Activated CD8-positive, alpha-beta T cell treated with anti-CD3 and anti-CD28 coated beads for 36 hours (primary cell): ENCODE measurements at places on chromosomes 12 and 14.

DNA sequence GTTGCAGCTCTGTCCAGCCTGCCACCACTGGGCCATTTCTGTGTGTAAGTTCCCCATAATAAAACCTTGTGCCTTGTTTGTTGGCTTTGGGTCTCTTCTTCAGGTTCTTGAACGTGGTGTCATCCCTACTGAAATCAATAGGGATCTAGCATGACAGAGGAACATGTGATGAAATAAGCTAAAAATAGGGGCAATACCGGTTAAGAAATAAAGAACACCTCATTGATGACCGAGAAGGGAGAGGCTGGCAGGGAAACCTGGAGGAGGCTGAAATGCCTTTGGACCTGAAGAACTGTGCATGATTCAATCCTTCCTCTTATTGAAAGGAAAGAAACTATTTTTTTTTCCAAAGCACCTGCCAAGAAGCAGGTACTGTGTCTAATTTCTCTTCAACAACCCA, 172.3 kb downstream of the PPM1H start:
- DNase-seq, result no peak

- no peak for DNase-seq
Measured at GRCh38 chr14:61719344-61720293, 24.3 kb downstream of the HIF1A start.

DNA sequence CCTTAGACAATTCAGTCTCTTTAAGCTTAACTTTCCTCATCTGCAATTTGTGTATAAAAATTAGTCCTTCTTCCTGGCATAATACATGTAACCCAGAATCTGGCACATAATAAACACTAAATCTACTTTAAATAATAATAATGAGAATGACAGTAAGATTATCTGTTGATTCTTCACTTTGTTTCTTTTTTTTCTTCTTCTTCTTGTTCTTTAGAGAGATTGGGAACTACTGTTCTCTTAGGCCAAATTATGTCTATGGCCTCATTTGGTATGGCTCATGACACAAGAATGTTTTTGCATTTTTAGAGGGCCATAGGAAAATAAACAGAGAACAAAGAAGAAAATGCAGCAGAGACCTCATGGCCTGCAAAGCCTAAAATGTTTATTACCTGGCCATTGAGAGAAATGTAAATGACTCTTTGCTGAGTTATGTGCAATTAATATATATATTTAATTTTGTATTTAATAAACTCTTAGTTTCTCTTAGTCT, 275.8 kb downstream of the SLC6A15 start:
- DNase-seq, result no peak

DNA sequence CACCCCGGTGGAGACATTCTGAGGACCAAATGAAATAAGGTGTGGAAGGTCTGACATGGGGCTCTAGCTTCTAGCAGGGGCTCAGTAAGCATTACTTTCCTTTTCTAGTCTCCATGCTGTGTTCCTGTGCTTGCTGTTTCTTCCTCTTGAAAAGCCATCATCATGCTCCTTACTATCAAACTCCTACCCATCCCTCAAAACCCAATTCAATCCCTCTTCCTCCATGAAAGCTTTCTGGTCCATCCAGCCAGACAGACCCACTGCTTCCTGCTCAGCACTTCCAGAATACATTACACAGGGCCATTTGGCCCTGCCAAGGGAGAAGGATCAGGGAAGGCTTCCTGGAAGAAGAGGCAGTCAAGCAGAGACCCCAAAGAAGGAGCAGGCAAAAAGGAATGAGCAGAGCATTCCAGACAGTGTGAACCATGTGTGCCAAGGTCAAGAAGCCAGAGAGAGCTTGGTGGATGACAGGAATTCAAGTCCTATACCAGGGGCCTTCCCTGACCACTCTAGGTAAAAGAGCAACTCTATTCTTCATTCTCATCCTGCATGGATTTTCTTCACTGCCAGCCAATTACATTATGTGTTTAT, 59.5 kb downstream of the NUAK1 start:
- DNase-seq, result no peak

DNA sequence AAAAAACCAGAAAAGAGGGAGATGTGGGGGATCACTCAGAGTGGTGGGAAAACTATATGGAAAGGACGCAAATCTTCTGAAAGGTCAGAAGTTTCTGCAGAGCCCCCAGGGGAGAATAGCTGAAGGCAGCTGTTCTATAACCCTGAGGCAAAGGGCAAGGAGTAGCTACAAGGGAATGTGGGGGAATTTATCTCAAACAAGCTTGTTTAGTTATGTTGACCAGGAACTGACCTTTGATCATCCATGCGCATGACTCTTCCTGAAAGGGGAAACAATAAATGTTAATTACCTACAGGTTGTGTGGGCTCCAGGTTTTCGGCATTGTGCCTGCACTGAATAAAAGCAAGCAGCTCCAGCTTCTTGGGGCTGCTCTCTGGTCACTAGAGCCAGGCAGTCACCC, 968.5 kb downstream of the AACS start:
- DNase-seq, result no peak

- no peak for DNase-seq
Measured at GRCh38 chr12:123854918-123855317, 92.8 kb downstream of the DNAH10 start.

GRCh38 chr12:22653075-22653474, 28.1 kb downstream of the ETNK1 start:
- no peak for DNase-seq

DNA sequence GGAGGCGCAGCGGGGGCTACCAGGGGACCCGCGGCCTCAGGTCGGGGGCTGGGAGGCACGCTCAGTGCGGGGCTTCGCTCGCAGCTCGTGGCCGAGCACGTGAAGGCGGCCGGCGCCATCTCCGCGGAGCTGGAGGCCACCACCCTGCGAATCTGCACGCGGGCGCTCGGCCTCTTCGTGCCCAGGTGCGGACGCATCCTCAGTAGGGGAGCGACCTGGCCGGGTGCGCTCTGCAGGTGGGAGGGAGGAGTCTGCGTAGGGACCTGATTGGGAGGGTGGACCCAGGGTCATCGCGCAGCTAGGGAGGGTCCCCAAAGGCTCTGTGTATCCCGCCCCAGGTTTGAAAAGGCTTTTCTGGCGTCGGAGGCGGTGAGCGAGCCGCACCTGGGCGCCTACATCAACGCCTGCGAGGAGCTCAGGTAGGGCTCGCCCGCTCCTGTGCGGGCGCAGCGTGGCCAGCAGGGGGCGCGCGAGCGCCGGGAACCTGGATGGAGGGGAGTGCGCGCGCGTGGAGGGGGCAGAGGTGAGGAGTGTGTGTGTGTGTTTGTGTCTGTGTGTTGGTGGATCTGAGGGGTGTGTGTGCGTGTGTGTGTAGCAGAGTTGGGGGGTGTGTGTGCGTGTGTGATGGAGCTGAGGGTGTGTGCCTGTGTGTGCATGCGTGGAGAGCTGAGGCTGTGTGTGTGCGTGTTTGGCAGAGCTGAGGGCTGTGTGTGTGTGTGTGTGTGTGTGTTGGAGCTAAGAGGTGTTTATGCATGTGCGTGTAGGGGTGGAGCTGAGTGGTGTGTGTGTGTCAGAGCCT, 10.3 kb downstream of the EXOC3L4 start:
- DNase-seq, result peak; percentile 74

DNA sequence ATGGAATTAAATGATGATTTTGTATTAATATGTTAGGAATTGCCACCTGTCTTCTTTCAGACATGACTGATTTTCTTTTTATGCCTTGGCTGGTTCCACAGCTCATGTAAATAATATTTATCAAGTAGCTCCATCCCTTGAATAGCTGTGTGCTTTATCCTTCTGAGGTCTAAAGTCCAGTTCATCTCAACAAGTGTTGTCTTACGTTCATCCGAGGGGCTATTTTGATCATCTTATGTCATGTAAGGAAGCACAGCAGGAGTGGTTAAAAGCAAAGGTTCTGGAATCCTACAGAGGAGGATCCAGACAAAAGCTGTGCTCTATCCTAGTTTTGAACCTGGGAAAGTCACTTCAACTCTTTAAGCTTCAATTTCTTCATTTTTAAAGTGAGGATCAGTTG, 123.7 kb upstream of the ATP2B1 start:
- no peak for DNase-seq

- peak; percentile 17 for DNase-seq
Measured at GRCh38 chr14:99524804-99525698, 43.8 kb downstream of the CCNK start.

DNA sequence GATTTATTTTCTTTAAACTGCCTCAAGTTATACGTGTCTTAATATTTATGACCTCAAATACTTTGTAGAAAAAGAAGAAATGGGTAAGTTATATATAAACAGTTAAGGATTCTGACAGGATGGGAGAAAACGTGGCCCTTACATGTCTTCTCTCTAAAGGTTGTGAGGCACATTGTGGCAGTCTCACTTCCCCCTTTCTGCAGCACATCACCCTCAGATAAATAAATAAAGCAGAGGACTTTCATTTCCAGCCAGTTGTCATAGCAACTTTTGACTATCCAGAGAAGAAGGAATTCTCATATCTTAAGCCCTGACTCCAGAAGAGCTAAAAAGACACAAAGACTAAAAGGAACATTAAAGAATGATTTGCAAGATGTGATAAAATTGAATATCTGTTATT, 28.8 kb upstream of the CEP83 start:
- DNase-seq, result no peak

DNA sequence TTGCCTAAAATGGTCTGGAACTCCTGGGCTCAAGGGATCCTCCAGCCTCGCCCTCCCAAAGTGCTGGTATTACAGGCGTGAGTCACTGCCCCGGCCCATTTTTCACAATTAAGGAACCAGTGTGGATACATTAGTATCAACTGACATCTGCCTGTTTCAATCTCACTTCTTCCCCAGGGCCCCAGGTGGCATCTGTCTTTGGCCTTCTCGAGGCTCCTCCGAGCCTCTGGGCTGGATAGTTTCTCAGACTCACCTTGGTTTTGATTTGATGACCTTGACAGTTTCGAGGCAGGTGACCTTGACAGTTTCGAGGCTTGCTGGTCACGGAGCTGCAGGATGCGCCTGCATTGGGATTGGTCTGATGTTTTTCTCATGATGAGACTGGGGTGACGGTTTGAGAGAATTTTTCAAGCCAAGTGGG, 41.0 kb upstream of the NCOR2 start:
- no peak for DNase-seq

GRCh38 chr14:29999013-29999539, 71.4 kb upstream of the PRKD1 start:
- DNase-seq, result no peak

- no peak for DNase-seq
Measured at GRCh38 chr12:113247123-113248050, 26.1 kb downstream of the TPCN1 start.

- no peak for DNase-seq
Measured at GRCh38 chr12:581321-581720, 81.9 kb downstream of the NINJ2 start.

- DNase-seq, result peak; percentile 25
Measured at GRCh38 chr12:26524862-26525465, 308.0 kb downstream of the ITPR2 start.

DNA sequence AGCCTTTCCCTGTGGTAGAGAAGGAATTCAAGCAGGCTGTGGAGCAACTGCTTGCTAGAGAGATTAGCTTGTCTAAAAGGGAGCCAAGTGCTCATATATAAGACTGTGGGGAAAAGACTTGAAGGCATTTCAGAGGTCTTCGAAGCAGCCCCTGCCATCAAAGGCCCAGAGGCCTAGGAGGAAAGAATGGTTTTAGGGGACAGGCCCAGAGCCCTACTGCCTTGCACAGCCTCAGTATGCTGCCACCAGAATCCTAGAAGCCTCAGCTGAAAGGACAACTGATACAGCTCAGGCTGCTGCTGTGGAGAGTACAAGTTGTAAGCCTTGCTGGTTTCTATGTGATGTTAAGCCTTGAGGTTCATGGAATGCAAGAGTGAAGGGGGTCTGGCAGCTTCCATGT, 109.9 kb downstream of the DERA start:
- no peak for DNase-seq

- DNase-seq, result no peak
Measured at GRCh38 chr14:22847661-22848341, 11.4 kb downstream of the MMP14 start.

DNA sequence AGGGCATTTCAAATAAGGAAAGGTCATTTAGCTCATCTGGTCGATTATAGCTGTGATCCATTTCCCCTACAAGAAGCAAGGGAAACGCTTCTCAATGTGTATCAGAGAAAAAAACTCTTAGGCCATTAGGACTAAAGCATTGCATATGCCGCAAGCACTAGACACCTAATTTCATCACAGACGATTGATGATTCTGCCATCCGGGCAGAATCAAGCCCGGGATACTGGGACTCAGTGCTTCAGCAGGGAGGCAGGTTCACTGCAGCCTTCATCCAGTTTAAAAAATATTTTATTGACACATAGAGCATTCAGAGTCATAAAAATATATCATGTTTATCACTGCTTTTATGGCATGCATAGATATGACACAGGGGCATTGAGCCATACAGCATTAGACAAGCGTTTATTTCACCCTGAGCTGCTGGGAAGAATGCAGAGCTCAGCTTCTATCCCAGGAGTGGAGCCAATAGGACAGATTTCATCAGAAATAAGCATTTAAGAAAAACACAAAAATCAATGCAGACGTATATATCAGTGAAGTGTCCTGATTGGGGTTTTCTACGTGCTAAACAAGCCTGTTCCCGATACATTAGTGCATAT, 806.9 kb downstream of the GALC start:
- DNase-seq, result no peak

DNA sequence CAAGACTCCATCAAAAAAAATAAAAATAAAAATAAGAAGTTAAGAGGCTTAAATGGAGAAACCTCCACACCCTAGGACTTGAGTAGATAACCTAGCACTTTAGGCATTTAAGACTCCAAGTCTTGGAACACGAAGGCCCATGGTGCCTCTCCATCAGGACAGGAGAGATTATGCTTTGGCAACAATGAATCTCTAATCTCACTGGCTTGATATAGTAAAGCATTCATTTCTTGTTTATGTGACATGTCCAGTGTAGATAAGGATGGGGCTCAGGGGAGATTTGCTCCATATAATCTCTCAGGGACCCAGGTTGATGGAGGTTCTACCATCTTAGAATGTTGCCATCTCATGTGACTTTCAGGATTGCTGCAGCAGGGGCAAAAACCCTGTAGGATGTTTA, 117.7 kb upstream of the FUT8 start:
- DNase-seq, result no peak

DNA sequence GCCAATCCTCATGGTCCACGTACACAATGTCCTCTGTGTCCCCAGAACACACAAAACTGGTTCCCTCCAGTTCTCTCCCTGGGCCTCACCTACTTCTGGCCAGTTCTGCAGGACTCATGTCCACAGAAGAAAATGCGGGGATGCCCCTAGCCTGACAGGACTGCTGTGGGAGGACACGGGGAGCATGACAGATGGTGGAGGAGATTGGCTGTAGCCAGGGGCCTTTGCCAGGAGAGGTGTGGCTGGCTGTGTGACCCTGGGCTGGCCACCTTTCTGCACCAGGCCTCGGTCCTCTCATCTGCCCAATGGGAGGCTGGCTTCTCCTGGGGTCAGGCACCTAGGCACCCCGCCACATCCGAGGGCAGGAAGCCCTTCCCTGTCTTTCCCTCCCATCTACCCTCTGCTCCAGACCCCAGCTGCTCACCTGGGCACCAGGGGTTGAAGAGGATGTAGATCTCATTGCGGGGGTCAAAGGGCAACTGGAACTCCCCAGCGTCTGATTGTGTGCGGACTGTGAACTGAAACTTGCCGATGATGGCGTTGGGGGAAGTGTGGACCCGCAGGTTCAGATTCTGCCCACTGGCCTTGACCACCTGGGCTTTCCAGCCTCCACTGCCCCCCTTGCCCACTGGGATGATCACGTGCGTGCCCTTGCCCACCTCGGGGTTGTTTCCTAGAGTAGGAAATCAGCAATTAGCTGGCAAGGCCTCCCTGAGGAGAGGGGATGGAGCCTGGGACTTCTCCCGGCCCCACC, 2.8 kb downstream of the TGM1 start:
- DNase-seq, result no peak

GRCh38 chr14:61992926-61993325, 230.7 kb downstream of the SNAPC1 start:
- no peak for DNase-seq
